ENCODE measurements at places on chromosomes 12 and 14.

GRCh38 chr14:92175811-92176210 lies 54.0 kb downstream of the CPSF2 start:
- DNase-seq = no peak

DNA sequence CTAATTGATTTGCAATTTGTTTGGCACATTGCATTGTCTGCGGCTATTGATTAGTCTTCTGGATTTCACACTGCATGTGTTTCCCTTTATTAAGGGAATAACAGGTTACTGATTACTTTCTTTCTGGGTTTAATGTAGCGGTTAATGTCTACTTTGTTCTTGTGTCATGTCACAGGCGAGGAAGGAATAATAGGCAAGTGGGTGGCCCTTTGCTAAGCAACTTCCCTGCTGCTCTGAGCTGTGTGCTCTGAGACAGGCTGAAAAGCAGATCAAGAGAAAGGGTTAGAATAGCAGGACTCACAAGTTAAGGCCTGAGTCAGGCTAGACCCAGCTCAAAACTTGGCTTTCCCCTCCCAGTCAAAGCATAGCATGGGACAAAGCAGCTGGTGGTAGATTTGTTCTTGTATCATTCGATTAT lies 77.2 kb downstream of the NKX2-1 start:
- no peak for DNase-seq

GRCh38 chr12:119036878-119037825 lies 55.8 kb downstream of the SRRM4 start:
- DNase-seq = no peak

- no peak for DNase-seq
Measured at GRCh38 chr12:74401966-74402365, 135.7 kb upstream of the ATXN7L3B start.

DNA sequence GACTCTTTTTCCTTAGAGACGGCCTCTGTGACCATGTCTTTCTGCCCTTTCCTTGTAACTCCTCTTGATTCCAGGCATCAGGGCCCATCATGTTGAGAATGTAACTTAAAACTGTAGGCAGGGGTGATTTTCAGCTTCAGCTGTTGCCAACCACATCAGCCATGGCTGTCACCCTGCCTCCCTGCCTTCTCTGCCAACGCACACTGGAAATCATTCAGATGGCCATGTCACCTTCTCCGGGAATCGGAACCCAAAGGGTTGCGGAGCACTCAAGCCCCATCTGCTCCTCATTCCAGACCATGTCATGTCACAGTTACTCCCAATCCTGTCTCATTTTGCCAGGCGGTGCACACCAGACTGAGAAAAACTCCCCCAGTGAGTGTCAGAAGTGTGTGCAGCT lies 72.1 kb downstream of the EMP1 start:
- no peak for DNase-seq

GRCh38 chr14:58143106-58143505 lies 8.9 kb downstream of the ARMH4 start:
- DNase-seq = no peak

Data from posterior cingulate gyrus (tissue), 11 donors.